Fibroblast of the conjunctiva (primary cell): ENCODE measurements at places on chromosomes 13 and 19.

GRCh38 chr19:20414120-20414519 is 151.5 kb downstream of the ZNF737 start:
- no peak for DNase-seq

DNA sequence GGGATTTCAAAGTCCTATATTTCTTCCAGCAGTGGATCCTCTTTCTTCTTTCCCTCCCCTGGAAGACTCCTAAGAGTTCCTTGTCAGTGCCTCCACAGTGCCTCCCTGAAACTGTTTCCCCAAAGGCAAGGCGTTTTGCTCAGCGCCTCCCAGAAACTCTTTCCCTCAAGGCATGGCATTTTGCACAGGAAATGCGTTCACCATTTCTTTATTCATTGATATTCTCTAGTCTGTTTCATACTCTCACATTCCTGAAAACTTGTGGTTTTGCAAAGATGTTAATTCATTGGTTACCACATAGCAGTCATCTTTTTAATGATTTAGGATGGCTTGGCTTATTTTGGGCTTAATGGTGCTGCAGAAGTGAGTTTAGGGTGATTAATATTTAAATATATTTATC is 177.3 kb upstream of the SLC10A2 start:
- DNase-seq: no peak

DNA sequence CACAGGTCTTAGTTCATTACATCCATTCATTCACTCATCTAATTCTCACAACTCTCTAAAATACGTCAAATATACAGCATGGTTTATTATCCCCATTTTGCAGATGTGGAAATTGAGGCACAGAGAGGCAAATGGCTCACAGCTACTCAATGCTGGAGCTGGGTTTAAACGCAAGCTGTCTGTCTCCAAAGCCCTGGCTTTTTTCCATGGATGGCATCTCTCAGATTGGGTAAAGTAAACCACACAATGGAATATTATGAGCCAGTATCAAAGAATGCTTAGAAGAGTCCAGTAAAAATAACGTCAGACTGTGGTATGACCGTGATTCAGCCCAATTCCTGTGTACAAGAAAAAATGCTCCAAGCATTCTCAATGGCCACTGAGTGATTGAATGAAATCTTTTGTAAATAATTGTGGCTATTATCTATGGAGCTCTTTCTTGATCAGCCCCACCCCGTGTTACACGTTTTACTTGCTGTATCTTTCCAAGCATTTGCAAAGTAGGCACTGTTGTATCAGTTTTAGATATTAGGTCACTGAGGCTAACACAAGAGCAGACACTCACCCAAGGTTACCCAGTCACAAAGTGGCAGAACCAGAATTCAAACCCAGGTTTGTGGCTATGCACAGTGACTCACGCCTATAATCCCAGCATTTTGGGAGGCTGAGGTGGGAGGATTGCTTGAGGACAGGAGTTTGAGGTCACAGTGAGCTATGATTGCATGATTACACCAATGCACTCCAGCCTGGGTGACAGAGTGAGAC is 5.5 kb upstream of the ACP7 start:
- peak; percentile 73 for DNase-seq

GRCh38 chr19:615619-616018 is 17.7 kb downstream of the POLRMT start:
- no peak for DNase-seq

- DNase-seq: peak; percentile 59
Observed at GRCh38 chr19:2983351-2984214, 6.2 kb downstream of the TLE6 start.

GRCh38 chr19:19068659-19069654 is 5.2 kb downstream of the SLC25A42 start:
- DNase-seq: no peak

DNA sequence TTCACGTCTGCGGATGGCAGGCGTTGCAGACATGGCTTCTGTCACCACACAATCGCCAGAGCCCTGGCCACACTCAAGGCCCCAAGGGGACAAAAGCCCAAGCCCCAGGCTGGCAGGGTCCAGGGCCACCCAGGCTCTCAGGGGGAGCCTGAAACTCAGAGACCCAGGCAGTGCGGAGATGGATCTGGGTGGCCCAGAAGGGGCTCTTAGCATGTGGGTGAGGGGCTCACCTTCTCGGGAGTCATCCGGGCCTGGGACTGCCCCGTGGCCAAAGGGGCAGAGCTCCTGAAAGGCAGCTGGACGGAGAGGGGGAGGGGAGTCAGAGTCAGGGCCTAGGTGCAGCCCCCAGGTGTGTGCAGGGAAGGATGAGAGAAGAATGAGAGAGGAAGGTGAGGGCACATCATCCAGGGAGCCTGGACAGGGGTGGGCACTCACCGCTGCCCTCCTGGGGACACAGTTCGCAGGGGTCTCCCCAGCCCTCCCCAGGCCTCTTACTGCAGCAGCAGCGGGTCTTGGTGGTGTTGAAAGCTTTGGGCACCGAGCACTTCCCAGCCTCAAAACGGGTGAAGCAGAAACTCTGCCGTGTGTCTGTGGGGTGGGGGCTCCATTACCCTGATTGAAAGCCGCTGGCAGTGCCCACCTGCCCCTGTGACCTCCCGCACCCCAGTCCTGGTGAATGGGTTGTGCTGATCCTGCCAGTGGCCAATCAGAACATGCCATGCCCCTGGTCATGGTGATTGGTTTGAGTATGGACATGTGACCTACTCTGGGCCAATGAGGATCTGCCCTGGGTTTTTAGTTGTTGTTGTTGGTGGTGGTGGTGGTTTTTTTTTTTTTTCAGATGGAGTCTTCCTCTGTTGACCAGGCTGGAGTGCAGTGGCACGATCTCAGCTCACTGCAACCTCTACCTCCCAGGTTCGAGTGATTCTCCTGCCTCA is 37.4 kb downstream of the CCL25 start:
- no peak for DNase-seq

DNA sequence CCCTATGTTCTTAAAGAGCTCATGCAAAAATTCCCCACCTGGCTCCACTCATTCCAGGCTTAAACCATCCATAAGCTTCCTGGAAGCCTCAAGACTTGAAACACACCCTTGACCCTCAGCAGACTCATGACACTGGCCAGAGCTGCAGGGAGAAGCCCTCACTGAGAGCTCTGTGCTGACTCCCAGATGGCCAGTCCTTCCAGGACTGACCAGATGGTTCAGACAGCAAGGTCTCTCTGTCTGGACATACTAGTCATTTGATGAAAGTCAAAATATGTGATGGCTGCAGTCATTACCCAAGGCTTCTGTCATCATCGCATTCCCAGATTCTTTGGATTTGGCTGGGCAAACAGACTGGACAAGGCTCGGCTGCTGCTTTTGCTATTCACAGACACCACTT is 397.4 kb downstream of the FOXO1 start:
- no peak for DNase-seq

DNA sequence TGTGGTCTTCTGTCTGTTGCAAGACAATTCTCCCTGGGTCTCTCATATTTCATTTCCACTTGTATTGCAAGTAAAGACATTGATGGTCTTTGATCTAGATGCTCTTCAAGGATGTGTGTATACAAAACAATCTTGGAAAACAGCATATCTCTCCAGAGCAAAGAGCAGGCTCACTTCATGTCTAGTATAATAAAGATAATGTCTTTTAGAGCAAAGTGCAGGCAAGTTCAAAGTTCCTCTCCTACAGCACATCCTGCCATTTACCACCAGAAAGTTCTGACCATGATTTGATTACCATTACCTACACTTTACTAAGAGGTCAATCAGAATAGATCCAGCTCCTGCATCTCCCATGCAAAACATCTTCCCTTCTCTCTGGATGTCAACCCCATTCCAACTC is 162.8 kb downstream of the DIAPH3 start:
- no peak for DNase-seq

- no peak for DNase-seq
Observed at GRCh38 chr19:27652281-27652680, 1560.7 kb downstream of the UQCRFS1 start.

DNA sequence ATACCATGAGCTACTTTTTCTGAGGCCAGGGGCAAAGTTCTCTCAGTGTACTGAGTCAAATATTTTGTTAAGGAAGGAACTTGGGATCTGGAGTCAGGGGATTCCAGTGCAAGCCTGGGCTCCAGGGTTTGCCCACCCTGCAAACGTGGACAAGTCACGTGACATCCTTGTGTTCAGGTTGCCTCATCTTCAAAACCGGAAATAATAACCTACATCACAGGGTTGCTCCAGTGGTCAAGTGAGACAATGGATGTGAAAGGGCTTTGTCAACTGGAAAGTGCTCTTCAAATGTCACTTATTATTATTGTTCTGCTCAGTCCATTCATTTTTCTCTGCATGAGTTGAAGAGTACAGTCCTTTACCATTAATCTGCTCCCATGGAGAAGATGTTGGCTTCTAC is 414.9 kb downstream of the COG6 start:
- no peak for DNase-seq

DNA sequence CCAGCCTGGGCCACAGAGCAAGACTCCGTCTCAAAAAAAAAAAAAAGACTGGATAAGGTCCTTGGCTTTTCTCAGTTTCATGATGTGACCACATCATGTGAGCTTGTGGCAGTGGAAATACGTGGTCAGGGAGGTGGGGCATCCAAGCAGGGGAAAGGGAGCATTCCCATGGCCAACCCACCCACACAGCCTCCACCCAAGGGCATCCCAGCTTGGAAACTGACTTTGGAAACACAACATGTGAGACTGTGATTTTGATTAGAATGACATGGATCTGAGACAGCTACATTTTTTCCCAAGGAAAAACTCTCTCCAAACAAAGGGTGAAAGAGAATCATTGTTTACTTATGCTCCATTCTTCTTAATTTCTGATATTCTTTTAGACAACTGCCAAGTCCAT is 405.0 kb upstream of the ZNF507 start:
- no peak for DNase-seq

GRCh38 chr19:17755977-17756670 is 4.8 kb downstream of the FCHO1 start:
- no peak for DNase-seq

DNA sequence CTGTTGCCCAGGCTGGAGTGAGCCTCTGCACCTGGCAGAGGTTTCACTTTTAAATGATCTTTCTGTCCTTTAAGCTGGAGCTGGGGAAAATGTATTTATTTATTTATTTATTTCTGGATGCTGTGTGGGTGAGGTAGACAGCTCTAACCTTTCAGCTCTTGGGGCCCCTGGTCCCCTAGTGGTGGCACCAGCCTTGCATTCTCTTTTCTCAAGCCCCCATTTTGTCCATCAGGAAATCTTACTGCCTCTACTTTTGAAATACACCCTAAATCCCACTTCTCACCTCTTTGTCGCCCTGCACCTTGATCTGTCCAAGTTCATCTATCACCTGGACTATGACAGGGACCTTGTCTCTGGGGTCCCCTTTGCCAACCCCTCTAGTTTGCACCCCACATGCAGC is 2.1 kb upstream of the B9D2 start:
- no peak for DNase-seq

DNA sequence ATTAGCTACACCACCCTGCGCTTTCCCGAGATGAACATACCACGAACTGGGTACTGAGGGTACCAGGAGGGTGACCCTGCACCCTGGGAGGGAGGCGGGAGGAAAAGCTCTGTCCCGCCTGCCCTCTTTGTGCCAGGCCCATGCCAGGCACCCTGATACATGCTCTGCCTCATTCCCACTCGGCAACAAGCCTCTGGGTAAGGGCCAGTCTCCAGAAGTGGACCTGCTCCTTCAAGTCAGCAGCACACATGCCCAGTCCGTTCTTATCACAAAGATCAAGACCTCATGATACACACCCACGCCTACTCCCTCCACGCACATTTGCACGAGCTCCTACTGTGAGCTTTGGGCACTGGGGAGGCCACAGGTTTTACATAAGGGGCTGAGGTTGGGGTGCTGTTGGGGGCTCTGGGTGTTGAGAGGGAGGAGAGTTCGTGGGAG is 2.0 kb upstream of the FFAR1 start:
- no peak for DNase-seq

DNA sequence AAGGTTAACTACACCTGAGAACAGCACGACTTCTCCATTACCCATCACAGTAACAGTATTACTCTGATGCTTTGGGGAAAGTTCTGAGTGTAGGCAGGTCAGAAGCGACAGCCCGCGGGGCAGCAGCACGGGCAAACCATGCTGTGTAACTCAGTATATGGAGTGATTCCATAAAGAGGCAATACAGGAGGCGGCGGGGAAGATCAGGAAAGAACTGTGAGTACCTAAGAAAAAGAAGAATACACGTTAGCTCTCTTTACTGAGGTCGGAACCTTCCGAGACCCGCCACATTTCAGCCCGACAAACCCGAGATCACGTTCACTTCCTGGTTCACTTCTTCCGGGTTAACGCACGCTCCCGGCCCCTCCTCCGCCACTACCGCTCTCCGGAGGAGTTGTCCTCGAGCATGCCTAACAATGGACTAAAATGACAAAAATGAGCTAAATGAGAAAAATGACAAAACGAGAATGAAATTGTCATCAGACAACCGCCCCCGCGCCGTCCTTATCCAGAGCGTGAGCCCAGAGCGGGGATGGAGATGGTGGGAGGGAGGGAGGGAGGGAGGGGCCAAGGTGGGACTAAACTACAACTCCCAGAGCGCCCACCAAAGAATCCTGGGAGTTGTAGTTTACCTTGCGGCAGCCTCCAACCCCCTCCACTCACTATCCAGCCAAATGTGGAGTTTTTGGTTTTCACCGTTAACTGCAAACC is at the start of gene MTRF1:
MTRF1 (minus strand) TSS at position 316 of the 711 bp plus-strand sequence. CDS start 2,669 bp downstream, outside the sequence.
- peak; percentile 47 for DNase-seq
